ENCODE measurements at places on chromosomes 3 and 15.

DNA sequence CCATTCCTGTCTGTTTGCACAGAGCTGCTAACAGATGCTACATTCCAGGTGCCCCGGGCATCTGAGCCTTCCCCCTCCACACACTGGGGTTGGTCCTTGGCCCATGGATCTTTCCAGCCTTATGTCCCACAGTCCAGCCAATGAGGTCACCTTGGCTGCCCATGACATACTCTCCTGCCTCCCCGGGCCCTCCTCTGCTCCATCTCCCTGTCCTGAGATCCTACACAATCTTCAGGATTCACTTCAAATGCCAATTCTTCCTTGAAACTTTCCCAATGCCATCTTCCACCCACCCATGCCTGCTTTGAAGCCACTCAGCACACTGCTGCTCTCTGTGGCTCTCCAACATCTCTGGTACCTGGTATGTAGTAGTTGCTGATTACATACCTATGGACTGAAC is 4.3 kb downstream of the CHRNA3 start:
- DNase-seq, result no peak

DNA sequence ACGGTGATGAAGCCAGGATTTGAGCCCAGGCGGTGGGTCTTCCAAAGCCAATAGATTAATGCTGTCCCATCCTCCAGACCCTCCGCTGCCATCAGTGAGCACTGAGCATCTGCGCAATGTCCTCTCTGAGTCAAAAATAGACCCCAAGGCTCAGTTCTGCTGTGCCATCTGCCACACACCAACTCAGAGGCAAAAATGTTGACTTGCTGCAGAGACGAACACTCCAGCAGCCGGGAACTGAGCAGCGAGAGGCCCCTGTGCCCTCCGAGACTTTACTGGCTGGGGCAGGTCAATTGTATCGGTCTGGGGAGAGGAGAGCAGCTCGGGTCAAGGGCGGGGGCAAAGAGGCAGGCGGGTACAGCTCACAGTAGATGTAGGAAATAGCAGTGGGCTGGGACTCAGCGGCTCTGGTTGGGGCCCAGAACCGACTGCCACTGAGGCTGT is 41.5 kb upstream of the ATP2B2 start:
- DNase-seq, result no peak

DNA sequence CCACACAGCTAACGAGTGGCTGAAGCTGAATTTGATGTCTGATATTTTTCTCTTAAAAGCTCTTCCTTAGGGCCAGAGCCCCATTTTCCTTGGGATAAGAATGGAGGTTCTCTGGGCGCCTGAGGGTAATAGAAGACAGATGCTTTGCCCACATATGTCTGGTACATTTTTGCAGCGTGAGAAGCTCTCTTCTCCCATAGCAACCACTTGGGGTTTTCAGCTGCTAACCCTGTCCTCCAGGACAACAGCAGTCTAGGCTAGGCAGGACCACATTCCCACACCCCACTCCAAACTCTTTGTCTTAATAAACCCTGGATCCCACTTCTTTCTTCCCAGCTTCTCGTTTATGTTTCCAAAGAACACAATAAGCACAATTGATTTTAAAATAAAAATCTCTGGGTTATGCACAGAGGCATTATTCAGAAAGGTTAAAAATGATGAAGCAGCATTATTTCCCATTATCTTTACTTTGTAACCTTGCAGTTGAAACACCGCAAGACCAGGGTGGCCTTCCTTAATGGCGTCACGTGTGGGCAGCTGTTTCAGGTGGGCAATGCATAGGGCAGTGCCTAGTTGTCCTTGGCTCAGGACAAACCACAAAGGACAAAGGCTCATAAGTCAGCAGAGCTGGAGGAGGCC is 56.5 kb upstream of the NTRK3 start:
- no peak for DNase-seq

- DNase-seq, result no peak
Measured at GRCh38 chr15:29516929-29517328, 247.3 kb upstream of the NSMCE3 start.

- DNase-seq, result no peak
Measured at GRCh38 chr15:49860101-49860500, 239.3 kb downstream of the DTWD1 start.

DNA sequence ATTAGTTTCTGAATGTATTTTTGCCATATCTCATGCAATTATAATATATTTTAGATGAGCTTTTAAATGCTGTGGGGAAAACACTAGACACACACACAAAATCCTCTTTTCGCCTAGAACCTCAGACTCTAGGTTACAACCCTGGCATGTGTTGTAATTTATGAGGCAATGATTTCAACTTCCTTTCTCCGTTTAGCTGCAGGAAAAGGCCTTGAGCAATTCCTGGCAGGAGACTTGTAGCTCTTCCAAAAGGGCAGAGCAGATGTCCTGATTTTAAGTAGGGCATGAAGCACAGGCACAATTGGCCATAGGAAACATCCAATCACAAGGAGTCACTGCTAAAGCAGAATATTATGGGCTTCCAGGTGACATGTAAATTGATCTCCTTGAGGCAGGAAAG is 82.0 kb downstream of the GPR156 start:
- no peak for DNase-seq

- DNase-seq, result no peak
Measured at GRCh38 chr3:197362081-197362480, 63.7 kb upstream of the DLG1 start.

DNA sequence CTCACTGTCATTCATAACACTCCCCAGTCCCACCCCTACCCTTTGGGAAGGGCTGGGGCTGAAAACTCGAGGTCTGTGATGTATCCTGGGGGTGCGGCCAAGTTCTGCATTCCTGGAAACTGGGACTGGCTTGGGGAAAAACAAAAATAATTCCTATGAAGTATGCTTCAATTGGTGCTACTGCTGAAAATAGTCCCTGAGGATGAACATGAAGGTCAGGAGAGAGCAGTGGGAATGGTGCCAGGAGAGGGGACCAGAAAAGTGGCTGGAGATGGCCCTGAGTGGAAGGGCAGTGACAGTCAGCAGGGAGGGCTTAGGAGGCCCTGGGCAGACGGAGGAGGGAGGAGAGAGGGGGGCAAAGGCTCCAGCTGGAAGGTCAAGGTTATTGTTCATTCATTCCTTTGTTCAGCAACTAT is 4.8 kb upstream of the ISLR start:
- no peak for DNase-seq

GRCh38 chr15:76951220-76951619 is 19.7 kb downstream of the RCN2 start:
- DNase-seq, result no peak

DNA sequence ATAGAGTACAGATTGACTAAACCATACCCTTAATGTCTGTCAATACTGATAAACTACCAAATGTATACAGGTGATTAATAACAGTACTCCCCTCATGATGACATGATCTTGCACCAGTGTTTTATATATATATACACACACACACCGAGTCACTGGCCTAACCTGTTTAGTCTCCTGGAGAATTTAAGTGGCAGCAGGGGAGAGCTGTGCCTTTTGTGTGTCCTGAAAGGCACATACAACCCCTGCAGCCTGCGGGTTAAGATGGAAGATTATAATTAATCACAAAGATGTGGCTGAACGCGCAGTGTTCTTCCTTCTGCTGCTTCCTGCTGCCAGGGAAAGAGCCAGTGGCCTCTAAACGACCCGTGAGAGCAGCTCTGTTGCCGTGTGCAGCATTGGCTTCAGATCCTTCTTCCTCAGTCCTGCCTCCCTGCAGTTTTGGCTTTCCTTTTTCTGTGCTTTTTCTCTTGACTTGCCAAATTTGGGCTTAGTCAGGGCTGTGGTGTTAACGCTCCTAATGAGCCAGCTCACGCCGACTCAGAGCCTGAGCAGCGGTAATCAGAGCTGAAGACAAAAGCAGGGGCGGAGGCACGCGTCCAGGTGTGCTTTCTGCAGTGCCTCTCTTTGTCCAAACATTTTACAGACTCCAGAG is 42.5 kb upstream of the UBE3A start:
- DNase-seq, result no peak

DNA sequence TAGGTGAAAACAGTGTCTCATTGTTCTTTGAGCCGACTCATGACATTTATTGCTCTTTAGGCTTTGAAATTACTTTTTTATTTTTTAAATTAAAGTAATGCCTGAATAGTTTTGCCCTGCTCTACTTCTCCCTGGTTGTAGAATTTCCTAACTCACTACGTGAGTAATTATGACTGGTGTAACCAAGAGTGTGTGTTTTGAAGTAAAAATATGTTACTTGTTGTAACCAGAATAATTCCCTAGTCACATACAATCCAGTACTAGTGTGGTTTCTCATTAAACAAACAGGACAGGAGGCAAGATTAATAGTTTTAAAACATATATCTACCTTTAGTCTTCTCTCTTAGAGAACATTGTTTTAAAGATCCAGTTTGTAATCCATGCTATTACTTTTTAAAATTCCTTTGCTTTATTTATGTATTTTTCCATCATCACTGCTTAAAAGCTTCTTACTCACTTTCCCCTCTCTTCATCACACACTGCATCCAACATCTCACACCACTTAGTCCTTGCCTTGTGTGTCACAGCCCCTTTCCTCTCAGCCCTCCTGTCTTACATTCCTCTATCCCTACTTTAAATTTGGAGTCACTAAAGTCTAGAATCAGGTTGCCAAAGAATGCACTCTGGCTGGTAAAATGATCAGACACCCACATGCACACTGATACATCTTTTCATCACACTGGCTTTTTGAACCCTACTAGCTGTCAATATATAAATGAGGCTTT is 219.7 kb downstream of the WNT5A start:
- no peak for DNase-seq

DNA sequence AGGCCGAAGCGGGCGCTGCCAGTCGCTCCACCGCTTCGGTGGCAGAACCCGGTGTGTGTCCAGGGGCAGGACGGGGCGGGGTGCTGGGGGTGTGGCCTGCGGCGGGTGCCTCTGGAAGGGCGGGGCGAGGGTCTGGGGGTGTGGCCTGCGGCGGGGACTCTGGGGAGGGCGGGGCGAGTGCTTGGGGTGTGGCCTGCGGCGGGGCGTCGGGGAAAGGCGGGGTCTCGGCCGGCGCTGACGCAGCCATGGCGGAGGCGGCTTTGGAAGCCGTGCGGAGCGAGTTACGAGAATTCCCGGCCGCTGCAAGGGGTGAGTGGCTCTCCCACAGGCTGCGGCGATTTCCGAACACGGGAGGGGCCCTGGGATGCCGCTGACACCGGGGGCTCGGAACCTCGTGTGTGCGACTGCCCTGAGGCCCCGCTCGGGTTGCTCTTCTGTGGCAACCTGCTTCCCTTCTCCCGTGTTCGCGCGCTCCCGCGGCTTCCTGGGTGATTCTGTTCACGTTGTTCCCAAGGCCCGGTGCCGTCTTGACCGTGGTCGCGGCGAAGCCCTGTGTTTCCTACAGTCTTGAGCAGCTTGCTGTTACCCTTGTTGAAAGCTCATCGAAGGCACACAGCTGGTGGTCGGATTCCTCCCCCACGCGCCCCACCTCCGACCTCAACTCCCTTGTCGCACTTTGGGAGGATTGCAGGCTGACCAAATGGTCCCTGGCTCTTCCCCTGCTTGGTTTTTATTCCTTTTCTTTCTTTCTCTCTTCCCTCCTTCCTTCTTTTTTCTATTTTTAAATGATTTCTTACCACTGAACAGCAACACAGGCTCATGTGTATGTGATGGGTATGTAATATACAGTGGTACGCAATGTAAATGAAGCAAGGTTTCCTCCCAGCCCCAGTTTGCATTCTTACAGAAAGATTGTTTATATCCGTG is at the start of gene JMJD7:
TSS of gene JMJD7 (plus strand) at position 213 of the 927 bp plus-strand sequence. CDS start at position 246, 33 bp downstream.
- DNase-seq, result peak; percentile 75

DNA sequence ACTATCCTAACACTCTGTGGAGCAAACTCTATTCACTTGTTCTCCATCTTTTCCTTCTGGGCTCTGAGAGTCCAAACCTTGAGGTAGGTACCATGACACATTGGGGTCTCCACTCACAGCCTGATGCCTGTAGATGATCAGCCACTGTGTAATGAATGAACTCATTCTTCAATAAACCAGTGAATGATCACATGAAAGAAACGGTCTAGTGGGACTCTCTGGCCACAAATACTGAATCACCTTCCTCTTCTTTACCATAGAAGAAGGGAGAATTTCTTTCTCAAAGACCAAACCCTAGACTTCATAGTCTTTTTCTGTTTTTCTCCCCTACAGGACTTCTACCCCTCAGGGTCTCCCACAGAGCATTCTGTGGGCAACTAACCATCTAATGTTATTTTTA is 20.5 kb upstream of the ABHD2 start:
- no peak for DNase-seq

DNA sequence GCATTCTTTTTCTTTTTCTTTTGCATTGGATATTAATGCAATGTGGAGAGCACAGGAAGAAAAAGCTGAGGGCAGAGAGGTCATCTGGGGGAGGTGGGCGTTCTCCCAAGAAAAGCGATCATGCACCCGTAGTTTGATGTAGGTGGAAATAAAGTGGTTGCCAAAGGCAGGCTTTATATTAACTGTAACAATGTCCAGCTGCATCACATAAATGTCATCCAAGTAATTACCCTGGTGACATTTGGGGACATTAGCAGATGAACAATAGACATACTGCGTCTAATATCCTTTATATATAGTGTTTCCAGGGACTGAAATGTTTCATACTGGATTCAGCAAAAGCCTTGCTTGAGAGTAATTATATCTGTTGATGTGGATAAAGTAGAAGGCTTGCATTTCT is 135.5 kb downstream of the CNTN6 start:
- DNase-seq, result no peak

- DNase-seq, result no peak
Measured at GRCh38 chr3:124685481-124685880, 44.8 kb upstream of the UMPS start.

DNA sequence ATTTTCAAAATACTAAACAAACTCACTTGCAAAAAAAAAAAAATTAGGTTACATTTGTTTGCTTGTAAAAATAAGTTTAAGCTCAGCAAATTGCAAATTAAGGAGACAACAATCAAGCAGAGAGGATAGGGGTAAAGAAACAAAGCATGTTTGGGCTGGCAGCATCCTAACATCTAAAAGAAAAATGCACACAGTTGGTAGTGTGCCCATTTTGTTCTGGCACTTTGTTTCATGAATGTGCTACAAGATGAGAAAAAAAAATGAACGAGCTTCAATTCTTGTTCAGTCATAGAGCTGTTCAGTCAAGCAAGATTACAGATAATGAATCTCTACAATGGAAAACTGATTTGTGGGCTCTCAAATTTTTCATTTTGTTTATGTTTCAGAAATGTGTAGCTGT is 17.7 kb upstream of the ZBBX start:
- no peak for DNase-seq

- no peak for DNase-seq
Measured at GRCh38 chr15:89704411-89704810, 13.8 kb downstream of the WDR93 start.

DNA sequence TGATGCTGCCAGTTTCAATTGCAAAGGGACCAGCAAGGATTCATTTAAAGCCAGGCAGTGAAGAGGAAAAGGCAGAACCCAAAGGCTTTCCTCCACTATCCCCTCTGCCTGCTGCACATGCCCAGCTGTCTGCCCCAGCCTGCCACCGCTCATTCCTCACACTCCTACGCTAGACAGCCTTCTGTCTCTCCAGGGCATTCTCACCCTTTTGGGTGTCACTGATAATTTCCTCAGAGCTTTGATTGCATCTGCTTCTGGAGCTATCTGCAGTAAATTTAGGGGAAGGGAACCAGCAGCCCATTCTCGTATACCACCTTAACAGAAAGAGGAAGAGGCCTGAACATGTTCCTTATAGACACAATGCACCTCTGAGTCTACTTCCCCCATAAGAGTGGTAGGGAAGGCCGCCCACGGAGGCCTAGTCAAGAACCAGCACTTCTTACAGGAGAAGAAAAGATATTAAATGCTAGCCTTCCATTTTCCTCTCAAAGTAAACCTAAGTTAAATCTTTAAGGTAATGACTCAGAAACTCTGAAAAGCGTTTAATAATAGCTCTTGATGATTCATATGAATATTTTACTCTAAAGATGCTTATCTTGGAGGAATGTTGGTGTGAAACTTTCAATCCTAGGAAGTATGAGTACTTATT is 20.9 kb downstream of the NUDT16 start:
- DNase-seq, result no peak
